ENCODE measurements at places on chromosomes 3 and 15. TPM values are rescaled to one million over a fixed set of nuclear protein-coding genes. Genes with fewer than 3 reads are reported as not detected.
A peak's percentile ranks its signal among the peaks of the same experiment; 100 is the strongest.

The VPS33B gene
- total RNA-seq = 18.9 TPM

The PRKCI gene
- total RNA-seq = 19.7 TPM

The GOLGA6L10 gene
- total RNA-seq = 0.76 TPM

GRCh38 chr15:89332446-89332845 is 2.2 kb downstream of the POLG start:
- no peak for DNase-seq

DNA sequence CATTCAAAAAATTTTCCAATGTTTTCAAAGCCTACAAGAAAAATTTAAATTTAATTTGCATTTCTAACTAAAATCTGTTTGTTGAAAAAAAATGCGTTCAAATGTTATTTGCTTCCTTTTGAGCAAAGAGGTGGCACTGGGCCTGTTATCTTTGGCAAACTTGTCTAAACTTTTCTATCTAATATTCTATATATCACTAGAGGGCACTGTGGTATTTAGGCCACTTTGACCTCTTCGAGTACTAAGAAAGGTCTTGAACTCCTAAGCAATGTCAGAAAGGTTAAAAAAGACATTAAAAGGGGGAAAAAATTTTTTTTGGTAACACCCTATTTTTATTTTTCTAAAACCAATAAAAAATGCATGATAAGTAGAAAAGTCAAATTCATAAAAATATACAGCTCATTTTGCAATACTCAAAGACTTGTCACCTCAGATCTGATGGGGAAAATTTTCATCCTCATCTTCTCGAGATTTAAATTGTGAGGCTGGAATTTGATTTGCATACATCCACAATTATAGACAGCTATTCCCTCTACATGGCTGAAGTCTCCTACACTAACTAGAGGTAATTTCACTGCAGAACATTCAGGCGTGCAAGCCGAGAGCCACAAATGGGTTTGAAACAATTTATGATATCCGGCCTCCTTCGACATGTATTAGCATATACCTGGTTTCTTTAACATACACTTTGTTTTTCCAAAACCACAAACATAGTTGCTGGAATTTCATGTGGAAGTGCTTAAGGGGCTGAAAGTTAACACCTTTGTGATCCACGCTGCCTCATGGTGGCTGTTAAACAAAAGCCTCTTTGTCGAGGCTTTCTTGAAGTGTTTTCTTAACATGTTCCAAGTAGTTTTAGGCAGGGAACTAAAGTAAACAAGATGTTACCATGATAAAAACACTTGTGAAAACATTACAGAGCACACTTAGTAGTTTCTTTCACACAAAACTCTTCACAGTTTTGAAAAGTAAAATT is 576.4 kb downstream of the FOXP1 start:
- DNase-seq = no peak

GRCh38 chr15:73715417-73715816 is 31.2 kb downstream of the CD276 start:
- DNase-seq = no peak

GRCh38 chr3:31406896-31407295 is 125.8 kb upstream of the STT3B start:
- no peak for DNase-seq

GRCh38 chr3:71039332-71039731 is 544.2 kb downstream of the FOXP1 start:
- DNase-seq = peak; percentile 82

DNA sequence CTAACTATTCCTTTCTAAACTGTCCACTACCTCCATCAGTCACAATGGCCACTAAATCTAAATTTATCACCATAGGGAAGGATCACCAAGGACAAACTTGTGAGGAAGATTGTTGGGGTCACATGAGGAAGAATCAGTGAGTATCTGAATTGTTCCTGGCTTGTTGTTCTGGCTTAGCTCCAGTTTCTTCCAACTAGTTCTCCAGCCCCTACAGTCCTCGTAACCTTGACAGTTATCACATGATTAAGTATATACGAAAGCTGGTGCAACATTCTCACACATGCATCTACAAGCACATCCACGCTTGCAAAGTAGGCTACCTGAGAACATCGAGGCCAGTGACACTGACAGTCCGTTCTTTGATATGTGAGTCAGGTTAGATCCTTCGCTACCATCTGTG is 46.0 kb downstream of the RUBCN start:
- DNase-seq = no peak

The P2RY14 gene
- 2.5 TPM for total RNA-seq

The ARRDC4 gene
- total RNA-seq = 1.0 TPM

DNA sequence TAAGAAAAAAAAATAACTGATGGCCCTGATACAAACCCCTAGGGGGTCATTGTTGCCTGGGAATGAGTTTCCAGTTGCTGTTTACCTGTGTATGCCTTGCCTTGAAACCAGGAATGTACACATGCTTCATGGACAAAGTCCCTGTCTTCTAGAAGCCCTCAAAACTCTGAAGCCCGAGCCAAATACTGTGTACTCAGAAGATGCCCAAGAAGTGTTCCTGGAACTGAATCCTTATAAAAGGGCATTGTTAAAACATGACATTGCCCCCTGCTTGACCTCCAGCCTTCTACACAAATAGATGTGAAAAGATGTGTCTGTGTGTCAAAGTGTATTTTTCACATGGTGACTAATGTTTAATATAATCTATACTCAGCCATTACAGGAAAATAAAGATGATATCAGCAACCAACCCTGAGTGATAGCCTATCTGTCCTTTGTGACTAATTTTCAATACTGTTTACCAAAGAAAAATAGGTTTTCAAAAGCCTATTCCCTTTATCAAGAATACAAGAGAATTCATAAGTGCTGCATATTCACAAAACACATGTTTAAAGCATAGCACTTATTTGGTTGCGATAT is 325.9 kb downstream of the MECOM start:
- DNase-seq = no peak

GRCh38 chr15:60939389-60939788 is 289.7 kb downstream of the RORA start:
- no peak for DNase-seq

The SMCO1 gene
- total RNA-seq = not detected

Measured in activated CD4-positive, alpha-beta T cell treated with anti-CD3 and anti-CD28 coated beads, Interleukin-2, amount 10 ng/mL, durations not matched to agents 24 days and 14 days (primary cell).